ENCODE measurements at places on chromosomes 2 and 18. TPM values are rescaled to one million over a fixed set of nuclear protein-coding genes. Genes with fewer than 3 reads are reported as not detected.

Gene CYP27C1
- not detected for total RNA-seq

Gene SERPINB13
- not detected for total RNA-seq

Gene BIN1
- total RNA-seq = 43.9 TPM

Gene DSC1
- 4.5 TPM for total RNA-seq

Gene ZEB2
- total RNA-seq = 511 TPM

Gene GALNT13
- total RNA-seq = 0.21 TPM

Gene MOCOS
- under 0.01 TPM for total RNA-seq

Gene C18orf32
- total RNA-seq = 25.3 TPM

Gene TMEM163
- 0.63 TPM for total RNA-seq

Gene SPATA3
- total RNA-seq = not detected

Gene EFR3B
- total RNA-seq = under 0.01 TPM

Gene INO80B
- total RNA-seq = 15.3 TPM

Gene DNAH7
- 0.10 TPM for total RNA-seq

Gene CNTNAP5
- total RNA-seq = not detected

Gene MDH1B
- total RNA-seq = not detected

Gene ANKRD62
- not detected for total RNA-seq

Gene SALL3
- under 0.01 TPM for total RNA-seq

Gene SH3YL1
- total RNA-seq = 52.5 TPM

Gene KCNIP3
- not detected for total RNA-seq

Gene LRRC30
- not detected for total RNA-seq

Gene FAM161A
- total RNA-seq = 0.52 TPM

Gene NRP2
- 7.5 TPM for total RNA-seq

Gene REG3A
- not detected for total RNA-seq

Gene SLC9A4
- total RNA-seq = under 0.01 TPM

Gene REG3G
- total RNA-seq = not detected

Gene ALK
- total RNA-seq = not detected

Gene CCDC74A
- 0.84 TPM for total RNA-seq

Gene SLC40A1
- total RNA-seq = 65.5 TPM

Gene OSBPL1A
- total RNA-seq = 4.2 TPM

Gene ZDBF2
- 21.0 TPM for total RNA-seq

Gene HNMT
- 42.2 TPM for total RNA-seq

Gene CPLX4
- 0.10 TPM for total RNA-seq

Gene SERTAD2
- total RNA-seq = 45.4 TPM

Gene LOXL3
- 3.9 TPM for total RNA-seq

Gene EIF4E2
- total RNA-seq = 50.1 TPM

Gene CRYGA
- total RNA-seq = not detected

Gene TGIF1
- total RNA-seq = 91.2 TPM

Gene ITGA4
- total RNA-seq = 138 TPM

Gene SLC19A3
- total RNA-seq = not detected

Gene VWC2L
- total RNA-seq = under 0.01 TPM

Gene PTH2R
- 0.21 TPM for total RNA-seq

Gene TMEM178A
- total RNA-seq = not detected

Gene TLX2
- total RNA-seq = 0.10 TPM

Gene MOGAT1
- total RNA-seq = not detected

Gene FTCDNL1
- 1.7 TPM for total RNA-seq

Gene MDH1
- 90.6 TPM for total RNA-seq

Gene FECH
- total RNA-seq = 9.1 TPM

Gene AQP12B
- not detected for total RNA-seq

Gene CXCR2
- 0.73 TPM for total RNA-seq

Measured in mononuclear cell (primary cell).